ENCODE measurements at places on chromosomes 13 and 19.

DNA sequence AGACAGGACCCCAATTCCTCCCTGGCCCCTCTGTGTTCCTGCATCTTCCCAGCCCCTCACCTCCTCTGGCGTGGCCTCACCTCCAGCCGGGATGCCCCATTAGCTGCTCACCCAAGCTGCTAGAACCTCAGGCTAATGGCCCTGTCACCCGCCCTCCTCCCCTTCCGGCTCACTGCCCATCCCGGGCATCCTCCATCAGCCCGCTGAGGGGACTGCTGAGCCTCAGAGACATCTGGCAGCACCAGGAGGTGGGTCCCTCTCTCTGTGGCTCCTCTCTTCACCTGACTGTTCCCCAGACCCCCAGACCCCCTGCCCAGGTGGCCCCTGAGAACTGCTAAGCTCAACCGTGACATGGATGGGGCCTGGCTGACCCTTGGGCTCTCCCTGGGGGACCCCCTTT is 2.9 kb downstream of the FFAR1 start:
- DNase-seq, result peak; percentile 5

- no peak for DNase-seq
Measured at GRCh38 chr13:32228330-32229041, 86.7 kb downstream of the ZAR1L start.

GRCh38 chr13:44064357-44064756 is 184.7 kb downstream of the LACC1 start:
- DNase-seq, result no peak

DNA sequence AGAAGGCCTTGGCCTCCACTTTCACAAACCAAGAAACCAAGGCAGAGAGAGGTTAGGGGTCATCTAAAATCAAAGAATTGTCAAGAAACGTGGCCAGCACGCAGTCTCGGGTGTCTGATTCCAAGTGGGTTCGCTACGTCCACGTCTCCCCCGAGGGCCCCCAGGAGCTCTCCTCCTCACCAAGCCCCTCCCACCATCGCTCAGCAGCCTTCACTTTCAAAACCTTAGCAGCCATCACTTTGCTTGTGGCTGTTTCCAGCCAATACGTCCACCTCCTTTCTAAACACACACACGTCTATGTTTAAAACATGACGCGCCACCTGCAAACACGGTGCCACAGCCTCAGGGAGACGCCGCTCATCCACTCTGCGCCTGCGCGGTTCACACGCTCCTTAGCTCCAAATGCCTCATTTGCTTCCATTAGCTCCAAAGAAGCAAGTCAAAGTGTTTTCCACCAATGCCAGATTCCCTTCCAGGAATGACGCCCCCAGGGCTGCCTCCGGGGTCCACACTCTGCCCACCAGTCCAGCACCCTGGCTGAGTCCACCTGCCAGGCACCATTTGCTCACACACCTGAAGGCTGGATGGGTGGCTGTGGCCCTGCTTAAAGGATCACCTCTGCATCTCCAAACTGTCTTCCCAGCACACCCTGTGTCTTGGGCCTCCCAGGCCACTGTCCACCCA is 5.5 kb downstream of the RASA3 start:
- DNase-seq, result no peak

DNA sequence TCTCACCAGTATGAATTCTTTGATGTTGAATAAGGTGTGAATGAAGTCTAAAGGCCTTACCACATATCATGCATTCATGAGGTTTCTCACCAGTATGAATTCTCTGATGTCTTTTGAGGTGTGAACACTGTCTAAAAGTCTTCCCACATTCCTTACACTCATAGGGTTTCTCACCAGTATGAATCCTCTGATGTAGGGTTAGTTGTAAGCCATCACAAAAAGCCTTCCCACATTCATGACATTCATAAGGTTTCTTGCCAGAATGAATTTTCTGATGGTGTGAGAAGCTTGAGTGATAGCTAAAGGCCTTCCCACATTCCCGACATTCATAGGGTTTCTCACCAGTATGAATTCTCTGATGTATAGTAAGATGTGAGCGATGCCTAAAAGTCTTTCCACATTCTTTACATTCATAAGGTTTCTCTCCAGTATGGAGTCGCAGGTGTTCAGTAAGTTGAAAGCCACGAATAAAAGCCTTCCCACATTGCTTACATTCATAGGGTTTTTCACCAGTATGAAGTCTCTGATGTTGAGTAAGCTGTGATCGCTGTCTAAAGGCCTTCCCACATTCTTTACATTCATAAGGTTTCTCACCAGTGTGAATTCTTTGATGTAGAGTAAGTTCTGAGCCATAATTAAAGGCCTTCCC is 27.7 kb downstream of the ZNF461 start:
- no peak for DNase-seq

DNA sequence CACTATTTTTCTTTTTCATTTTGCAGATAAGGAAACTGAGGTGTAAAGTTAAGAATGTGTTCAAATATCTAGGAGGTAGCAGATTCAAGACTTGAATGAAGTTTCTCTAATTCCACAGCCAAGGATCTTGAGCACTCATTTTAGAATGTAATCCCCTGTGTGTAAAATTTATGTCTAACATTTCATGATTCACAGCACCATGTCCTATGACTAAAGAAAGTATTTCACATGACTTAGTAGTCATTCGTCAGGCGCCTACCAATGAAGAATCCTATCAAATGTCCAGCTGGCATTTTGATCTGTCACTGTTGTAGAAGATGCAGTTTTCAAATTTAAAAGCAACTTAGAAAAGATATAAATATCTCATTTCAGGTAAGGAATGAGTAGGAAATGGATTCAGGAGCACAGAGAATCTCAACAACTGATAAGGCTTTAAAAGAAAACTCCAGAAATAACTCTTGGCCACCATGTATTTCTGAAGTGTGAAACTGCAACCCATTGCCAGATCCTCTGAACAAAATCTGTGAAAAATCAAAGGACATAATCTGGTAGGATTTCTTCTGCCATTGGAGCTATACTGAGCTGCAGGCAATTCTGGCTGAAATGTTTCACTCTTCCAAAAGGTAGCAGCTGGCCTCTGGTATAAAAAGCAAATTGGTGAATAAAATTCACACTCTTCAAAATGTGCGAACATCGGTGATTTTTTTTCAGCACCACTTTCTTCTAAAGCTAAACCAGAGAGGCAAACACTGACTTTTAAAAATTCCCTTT is 92.2 kb downstream of the DCLK1 start:
- DNase-seq, result no peak

GRCh38 chr13:37134411-37135041 is 29.1 kb upstream of the CSNK1A1L start:
- DNase-seq, result no peak

DNA sequence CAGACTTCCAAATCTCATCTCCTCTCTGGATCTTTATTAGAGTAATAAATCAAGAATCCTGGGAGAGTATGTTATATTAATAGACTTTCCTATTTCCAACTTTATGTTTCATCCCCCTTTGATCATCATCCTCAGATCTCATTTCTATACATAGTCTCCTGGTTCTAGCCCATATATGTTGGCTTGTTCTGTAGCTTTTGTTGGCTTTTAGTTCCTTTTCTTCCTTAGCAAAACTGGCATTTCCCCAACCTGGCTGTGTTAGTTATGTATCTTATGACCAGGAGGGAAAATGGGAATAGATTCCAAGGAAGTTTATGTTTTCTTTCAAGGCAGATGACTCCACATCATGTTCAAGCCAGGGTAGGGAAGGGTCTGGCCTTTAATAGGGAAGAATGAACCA is 2464.5 kb downstream of the PCDH9 start:
- no peak for DNase-seq

GRCh38 chr19:288911-289310 is 2.3 kb downstream of the PLPP2 start:
- DNase-seq, result no peak

DNA sequence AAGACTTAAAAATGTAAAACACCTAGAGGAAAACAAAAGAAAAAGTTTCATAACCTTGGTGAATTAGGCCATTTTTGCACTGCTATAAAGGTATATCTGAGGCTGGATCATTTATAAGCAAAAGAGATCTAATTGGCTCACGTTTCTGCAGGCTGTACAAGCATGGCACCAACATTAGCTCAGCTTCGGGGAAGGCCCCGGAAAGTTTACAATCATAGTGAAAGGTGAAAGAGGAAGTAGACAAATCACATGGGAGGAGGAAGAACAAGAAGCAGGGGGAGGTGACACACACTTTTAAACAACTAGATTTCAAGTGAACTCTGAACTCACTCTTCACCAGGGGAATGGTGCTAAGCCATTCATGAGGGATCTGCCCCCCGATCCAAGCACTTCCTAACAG is 1358.5 kb upstream of the PCDH9 start:
- DNase-seq, result peak; percentile 3

- no peak for DNase-seq
Measured at GRCh38 chr13:24075137-24075975, 85.2 kb upstream of the SPATA13 start.

GRCh38 chr19:10112037-10112761 is 706 bp downstream of the P2RY11 start:
- peak; percentile 57 for DNase-seq

GRCh38 chr13:109256866-109257760 is 529.3 kb downstream of the IRS2 start:
- no peak for DNase-seq

- DNase-seq, result no peak
Measured at GRCh38 chr13:103018556-103018955, 47.7 kb downstream of the SLC10A2 start.

Data from GM12865 (cell line).